ENCODE measurements at places on chromosomes 11 and 22. TPM values are rescaled to one million over a fixed set of nuclear protein-coding genes. Genes with fewer than 3 reads are reported as not detected.

DNA sequence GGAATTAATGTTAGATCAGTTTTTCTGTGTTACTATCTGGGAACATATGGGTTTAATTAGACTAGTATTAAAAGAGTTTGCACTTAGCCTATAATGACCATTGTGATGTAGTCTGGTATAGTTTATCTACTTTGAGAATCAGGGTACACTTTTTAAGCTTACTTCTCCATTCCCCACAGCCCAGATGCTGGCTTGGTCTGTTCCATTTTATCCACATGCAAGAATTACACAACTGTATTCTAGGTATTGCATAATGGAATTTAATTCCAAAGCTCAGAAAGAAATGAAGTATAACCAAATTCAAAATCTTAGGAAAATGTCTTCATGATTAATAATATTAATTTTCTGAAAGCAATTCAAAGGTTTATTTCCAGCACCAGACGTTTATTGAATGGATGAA lies 122.2 kb upstream of the PDGFD start:
- no peak for DNase-seq

- DNase-seq = peak; percentile 63
Observed at GRCh38 chr11:34075178-34075820, 23.8 kb downstream of the CAPRIN1 start.

GRCh38 chr22:23265368-23265700 lies 85.0 kb downstream of the BCR start:
- DNase-seq = no peak

- DNase-seq = no peak
Observed at GRCh38 chr11:96715208-96715607, 325.4 kb downstream of the JRKL start.

DNA sequence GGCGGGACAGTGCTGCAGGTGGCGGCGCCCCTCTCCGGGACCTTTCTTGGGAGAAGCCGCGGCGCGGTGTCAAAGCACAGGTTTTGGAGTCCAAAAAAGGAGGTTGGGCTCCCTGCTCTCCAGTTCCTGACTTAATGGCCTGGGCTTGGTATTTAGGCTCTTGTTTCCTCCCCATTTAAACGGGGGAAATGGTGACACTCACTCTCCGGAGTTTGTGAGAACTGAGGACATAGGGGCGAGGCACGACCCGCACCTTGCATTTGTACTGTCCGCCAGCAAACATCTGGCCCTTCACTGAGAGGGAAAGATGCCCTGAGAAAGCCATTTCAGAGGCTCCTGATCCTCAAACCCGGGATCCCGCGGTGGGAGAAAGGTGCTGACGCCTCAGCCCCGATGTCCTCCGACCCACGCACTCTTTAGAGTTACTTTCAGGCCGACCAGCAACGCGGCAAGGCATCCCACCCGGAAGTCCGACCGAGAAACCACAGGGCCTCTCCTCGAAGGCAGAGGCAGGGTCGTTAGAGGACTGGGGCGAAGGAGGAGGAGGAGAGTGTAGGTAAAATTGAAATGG lies 2.9 kb upstream of the WDR74 start:
- DNase-seq = no peak

Gene CRYBB2
- total RNA-seq = 0.68 TPM

Gene UQCR10
- total RNA-seq = 114 TPM

Gene OR52H1
- not detected for total RNA-seq

Gene ASRGL1
- total RNA-seq = 0.65 TPM

Gene OR52A1
- total RNA-seq = not detected

Gene MTNR1B
- not detected for total RNA-seq

Data from MCF 10A (cell line).